ENCODE measurements at places on chromosomes 1 and 21.
A peak's percentile ranks its signal among the peaks of the same experiment; 100 is the strongest.

- no peak for DNase-seq
These were observed 5.6 kb upstream of the CORT start for GRCh38 chr1:10444248-10444647.

- no peak for DNase-seq
These were observed 17.3 kb upstream of the RAP1A start for GRCh38 chr1:111602302-111602701.

DNA sequence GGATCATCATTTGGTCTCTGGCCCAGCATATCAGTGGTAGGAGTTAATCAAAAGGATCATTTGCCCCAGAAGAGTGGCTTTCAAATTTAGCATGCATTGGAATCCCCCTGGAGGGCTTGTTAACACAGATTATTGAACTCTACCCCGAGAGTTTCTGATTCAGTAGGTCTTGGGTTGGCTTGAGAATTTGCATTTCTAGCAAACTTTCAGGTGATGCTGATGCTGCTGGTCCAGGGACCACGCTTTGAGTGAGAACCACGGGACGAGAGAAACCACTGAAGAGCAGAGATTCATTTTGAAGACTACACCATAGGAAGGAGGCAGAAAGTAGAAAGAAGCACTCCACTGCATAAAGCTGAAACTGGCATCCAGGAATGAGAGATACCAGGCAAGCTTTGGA is 81.3 kb upstream of the DUSP10 start:
- DNase-seq: no peak

DNA sequence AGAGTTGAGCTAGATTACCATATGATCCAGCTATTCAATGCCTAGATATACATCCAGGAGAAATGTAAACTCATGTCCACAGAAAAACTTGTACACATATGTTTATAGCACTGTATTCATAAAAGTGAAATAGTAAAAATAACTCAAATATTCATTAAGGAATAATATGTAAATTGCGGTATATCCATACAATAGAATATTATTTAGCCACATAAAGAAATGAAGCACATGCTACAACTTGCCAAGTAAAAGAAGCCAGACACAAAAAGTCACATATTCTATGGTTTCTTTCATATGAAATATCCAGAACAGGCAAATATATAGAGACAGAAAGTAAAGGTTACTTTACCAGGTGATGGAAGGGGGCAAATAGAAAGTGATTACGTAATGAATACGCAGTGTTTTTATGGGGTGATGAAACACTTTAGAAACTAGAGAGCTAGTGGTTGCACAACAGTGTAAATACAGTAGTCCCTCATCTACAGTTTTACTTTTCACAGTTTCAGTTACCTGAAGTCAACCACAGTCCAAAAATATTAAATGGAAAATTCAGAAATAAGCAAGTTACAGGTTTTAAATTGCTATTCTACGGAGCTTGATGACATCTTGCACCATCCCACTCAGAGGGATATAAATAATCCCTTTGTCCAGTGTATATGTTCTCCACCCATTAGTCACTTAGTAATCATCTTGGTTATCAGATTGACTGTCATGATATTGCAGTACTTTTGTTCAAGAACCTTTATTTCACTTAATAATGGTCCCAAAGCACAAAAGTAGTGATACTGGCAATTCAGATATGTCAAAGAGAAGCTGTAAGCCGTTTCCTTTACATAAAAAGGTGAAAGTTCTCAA is 62.3 kb downstream of the ZNF644 start:
- no peak for DNase-seq

- DNase-seq: no peak
These were observed 55.7 kb downstream of the PLD5 start for GRCh38 chr1:242468784-242469183.

DNA sequence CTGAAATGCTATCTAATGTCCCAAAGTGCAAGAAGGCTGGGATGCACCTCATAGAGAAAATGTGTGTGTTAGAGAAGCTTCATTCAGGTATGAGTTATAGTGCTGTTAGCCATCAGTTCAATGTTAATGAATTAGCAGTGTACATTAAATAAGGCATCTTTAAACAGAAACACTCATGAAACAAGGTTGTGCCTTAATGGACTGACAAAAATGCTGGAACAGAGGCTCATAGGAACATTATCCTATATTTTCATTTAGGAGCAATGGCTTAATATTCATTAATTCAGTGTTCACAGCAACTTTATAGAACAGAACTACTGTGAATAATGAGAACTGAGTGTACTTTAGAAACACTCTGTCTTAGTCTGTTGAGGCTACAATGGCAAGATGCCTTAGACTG is 15.2 kb upstream of the FAM89A start:
- no peak for DNase-seq

- no peak for DNase-seq
These were observed 591 bp downstream of the SHC1 start for GRCh38 chr1:154969860-154970452.

GRCh38 chr1:204445860-204446412 is 34.3 kb upstream of the PPP1R15B start:
- peak; percentile 23 for DNase-seq

- no peak for DNase-seq
These were observed 94.1 kb downstream of the PGBD5 start for GRCh38 chr1:230332061-230332460.

- no peak for DNase-seq
These were observed 59.6 kb downstream of the RPS6KC1 start for GRCh38 chr1:213110349-213111300.

DNA sequence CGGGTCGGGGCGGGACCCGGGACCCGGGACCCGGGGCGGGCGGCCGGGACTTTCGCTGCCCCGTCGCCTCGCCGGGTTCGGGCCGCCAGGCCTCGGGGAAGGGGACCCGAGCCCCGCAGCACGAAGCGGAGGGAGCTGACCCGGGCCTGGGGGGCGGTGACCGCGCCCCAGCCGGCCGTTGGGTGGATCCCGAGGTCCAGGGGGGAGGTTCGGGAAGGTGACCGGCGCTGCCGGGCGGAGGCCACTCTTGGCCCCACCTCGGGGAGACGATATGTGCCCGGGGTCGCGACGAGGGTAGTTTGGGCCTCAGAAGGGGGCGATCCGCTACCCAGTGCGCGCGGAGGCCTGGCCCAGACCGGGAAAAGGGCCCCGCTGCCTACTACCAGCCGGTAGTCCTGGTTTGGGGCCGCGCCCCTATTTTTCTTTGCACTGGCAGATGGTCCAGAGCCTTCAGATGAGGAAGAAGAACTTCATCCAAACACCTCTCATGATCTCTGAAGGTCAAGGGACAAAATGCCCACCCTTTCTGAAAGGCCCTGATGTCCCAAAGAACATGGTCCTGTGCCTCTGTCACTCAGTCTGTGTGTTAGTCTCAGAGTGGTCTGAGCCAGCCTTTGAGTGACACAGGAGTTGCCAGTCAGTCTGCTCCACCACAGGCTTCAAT is 766 bp downstream of the AGO4 start:
- no peak for DNase-seq

DNA sequence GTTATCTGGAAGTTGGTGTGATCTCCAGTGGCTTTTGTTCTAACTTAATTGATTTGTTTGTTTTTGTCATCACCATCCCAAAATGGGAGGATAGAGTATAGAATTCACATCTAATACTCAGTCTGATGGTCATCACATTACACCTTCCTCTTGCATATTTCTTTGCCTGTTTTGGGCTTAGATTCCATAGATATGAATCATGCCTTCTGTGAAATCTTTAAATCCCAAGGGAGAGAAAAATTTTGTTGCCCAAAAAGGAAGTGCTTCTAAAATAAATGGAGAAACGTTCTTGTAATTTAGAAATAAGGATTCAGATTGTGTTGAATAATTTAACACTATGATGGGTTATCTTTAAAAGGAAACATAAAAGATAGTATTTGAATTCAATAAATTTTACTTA is 446.0 kb upstream of the LRRC7 start:
- no peak for DNase-seq

DNA sequence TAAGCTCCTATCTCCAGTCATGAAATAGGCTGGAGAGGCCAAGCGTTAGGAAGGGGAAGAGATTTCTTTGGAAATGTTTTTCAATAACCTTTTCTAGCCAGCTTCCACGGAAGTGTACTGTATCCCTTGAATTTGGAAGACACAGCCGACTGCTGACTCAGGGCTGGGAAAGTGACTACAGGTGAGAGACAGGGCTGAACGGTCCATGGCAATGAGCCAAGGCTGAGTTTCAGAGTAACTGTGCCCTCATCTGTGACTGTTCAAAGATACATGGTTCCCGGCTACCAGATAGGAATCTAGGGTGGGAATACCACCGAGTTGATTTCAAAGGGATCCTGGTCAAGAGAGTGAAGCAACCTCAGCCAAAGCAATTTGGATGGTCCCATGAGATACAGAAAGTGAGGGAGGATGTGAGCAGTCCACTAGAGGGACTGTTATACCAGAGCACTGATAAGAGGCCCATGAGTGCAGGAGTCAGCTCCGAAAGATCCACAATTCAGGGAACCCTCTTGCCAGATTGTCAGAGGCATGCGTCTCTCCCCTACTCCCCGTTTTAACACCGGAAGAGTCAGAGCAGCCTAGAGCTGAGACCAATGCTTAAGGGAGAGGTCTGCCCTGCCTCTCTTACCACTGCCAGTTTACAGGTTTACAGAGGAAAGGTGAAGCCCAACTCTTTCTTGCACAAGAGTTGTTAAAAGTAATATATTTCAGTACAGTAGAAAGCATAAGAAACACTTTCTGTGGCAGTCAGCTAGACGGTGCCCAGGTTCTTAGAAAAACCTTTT is 3.2 kb upstream of the KRTAP19-8 start:
- DNase-seq: no peak

DNA sequence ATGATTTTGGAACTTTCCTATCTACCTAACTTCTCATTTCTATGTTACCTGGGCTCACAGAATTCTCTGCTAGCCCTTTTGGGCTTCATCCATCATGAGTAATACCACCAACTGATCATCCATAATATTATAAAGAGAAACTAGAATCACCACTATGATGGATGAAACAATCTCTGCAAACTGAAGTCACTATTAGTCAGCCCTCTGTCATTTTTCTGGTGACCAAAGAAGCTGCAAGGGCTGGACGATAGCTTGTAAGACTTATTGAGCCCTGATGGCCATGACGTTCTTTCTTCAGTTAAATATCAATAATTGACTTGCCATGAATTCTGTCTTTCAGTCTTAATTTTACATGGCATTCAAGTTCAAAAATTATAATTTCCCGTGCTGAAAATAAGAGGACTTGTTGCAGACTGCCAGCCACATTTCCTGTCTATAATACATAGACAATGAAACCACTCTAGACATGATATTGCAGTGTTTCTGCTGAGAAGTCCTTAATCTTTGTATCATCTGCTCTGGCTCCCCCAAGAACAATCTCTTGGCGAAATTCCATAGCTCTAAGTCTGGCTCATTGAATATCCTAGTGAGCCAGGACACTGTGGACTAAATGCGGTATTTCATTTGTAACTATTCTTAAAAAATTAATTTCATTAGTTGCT is 655.0 kb upstream of the CAMK1G start:
- DNase-seq: no peak

- DNase-seq: no peak
These were observed 61.1 kb upstream of the DMRTB1 start for GRCh38 chr1:53398091-53398490.

GRCh38 chr1:54407154-54407403 is 885 bp upstream of the SSBP3 start:
- no peak for DNase-seq

DNA sequence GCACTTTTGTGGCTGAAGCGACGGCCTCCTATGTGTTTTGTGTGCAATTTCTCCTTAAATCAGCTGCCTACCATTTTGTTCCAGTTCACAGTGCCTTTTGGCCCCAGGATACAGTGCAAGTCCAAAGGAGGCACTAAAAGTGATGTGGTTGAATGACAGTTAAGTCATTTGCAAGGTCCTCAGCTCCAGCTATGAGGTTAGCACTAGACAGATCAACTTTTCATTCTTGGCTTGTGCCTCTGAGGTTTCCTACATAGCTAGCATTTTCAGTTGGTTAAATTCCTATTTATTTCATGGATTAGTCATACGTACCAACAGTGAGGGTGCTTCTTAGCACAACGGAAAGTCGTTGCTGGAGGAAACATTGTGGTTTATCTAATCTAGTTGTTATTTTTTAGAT is 59.3 kb upstream of the NTPCR start:
- DNase-seq: no peak

- DNase-seq: no peak
These were observed 9.5 kb upstream of the CLIC4 start for GRCh38 chr1:24735509-24736375.

- DNase-seq: no peak
These were observed 22.4 kb upstream of the ABCD3 start for GRCh38 chr1:94395748-94396309.

- DNase-seq: no peak
These were observed 37.7 kb downstream of the MYOM3 start for GRCh38 chr1:24074196-24074595.

DNA sequence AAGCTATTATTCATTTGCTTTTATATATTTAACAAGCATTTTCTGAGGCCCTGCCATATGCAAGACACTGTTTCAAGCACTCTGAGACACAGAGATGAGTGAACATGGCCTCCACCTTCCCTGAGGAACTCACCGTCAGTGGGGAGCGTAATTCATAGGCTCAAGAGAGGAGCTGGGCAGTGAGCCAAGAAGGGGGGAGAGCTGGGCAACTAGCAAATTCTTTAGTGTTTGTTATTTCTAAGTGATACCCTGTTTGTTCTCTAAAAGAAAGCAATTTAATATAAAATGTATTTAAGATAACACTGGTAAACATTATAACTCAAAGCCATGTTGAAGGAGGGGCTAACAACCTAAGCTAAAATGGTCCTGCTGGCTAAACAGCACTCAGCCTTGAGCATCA is 119.2 kb upstream of the NGF start:
- no peak for DNase-seq

DNA sequence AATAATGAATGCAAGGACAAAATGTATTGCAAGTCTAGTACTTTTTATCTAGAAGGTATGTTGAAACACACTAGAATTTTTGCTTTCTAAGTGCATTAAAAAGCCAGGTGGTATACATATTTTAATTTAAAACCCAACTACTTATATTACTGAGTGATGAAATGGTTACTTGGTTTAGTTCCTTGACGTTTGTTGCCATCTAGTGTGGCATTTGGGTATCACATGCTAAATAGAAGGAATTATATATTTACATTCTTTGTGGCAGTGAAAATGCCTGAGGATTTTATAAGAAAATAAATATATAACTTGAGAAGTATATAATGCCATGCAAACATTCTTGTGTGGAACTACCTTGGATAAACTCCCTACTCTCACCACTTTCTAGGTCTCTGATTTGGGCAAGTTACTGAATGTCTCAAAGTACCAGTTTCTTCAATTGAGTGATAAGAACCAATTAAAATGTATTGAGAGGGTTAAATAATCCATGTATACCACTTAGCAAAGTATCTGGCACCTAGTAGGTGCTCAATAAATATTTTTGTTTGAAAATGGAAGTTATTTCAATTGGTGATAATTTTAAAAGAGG is 69.6 kb downstream of the SDCCAG8 start:
- no peak for DNase-seq

GRCh38 chr21:46083791-46084561 is 13.9 kb upstream of the COL6A2 start:
- DNase-seq: no peak

- DNase-seq: no peak
These were observed 10.6 kb upstream of the CAPZB start for GRCh38 chr1:19495799-19496526.

GRCh38 chr1:216114180-216114579 is 309.1 kb downstream of the USH2A start:
- DNase-seq: no peak

Data from T-helper 22 cell (primary cell).